MCF 10A (cell line): ENCODE measurements at places on chromosomes 12 and 14. TPM values are rescaled to one million over a fixed set of nuclear protein-coding genes. Genes with fewer than 3 reads are reported as not detected.

DNA sequence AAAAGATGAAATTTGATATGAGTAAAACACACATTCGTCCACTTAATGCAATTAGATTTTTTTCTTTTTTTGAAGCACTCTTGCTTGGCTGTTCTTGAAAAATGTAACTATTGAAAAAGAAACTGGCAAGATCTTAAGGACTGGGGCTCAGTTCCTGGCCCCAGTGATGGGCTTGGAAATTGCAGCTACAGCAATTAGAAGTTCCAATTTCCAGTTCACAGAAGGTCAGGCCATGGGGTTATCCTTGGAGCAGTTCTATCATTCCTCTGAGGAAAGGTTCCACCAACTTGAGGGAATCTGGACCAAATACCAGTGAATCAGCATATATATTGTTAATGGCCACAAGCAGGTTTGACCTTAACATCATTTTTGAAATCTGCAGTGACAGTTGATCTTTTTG lies 18.9 kb downstream of the IGF1 start:
- DNase-seq = no peak

DNA sequence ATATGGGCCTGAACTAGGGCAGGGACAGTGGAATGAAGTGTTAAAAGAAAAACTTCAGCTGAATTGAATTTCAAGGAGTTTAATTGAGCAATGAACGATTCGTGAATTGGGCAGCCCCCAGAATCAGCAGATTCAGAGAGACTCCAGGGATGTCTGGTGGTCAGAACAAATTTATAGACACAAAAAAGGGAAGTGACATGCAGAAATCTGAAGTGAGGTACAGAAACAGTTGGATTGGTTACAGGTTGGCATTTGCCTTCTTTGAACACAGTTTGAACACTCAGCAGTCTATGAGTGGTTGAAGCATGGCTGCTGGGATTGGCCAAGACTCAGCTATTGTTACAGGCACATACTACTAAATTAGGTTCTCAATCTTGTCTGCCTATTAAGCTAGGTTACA lies 9.7 kb upstream of the TBPL2 start:
- DNase-seq = no peak

DNA sequence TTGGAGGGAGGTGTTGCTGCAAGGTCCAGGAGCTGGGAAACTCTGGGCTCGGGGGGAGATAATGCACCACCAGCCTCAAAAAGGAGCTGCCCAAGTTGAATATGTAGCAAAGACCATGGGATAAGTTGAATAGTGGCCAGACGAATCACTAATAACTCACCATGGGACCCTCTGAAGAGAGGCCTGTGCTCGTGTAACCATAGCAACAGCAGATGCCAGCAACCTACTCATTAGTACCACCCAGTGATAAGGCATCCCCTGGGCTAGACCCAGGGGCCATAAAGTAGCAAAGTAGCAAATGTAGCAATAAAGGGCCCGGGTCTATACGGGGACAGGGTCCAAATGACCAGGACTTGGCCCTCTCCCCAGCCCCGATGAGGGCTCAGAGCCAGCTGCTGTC lies 328.0 kb downstream of the DPF3 start:
- DNase-seq = no peak

- no peak for DNase-seq
These were observed 131.1 kb upstream of the SLC38A2 start for GRCh38 chr12:46503637-46504175.

DNA sequence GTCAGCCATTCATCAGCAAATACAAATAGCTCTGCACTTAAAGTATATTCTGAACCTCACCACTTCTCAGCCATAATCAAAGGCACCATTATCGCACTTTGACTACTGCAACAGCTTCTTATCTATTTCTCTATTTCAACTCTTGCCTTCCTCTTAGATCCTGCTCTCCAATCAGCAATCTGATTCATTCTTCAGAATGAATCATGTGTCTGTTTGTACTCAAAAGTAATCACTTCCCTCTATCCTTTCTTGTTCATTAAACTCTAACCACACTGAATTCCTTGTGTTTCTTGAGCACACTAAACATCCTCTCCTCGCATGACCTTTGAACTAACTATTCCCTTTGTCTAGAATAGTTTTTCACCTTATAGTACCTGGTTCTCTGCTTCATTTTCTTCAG lies 12.8 kb upstream of the OR4E1 start:
- no peak for DNase-seq

GRCh38 chr14:68926236-68926635 lies 52.9 kb downstream of the ACTN1 start:
- DNase-seq = no peak

DNA sequence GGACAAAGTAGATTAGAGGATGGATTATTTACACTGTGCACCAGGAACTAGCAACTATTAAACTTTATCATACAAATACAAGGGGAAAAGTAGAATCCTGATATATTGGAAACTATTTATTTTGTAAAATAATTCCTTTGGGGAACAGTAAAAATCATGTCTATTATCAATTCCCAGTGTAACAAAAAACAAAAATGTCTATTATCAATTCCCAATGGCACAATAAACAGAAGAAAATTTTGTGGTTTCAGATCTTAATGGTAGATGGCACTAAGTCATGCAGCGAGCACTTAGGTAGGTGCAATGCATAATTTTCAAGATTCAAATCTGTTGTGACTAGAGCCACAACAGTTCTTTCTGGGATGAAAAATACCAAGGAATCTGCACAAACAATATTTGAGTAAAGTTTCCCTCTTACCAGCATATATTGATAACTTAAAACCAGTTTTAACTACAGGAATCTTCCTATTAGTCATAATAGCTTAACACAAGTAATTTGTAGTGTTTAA lies 13.7 kb downstream of the CFL2 start:
- DNase-seq = no peak

GRCh38 chr12:4145990-4146859 lies 127.3 kb upstream of the CCND2 start:
- DNase-seq = no peak

GRCh38 chr12:39309516-39309915 lies 133.4 kb downstream of the KIF21A start:
- DNase-seq = no peak

- DNase-seq = no peak
These were observed 457.1 kb downstream of the GLT1D1 start for GRCh38 chr12:129310346-129310745.

GRCh38 chr12:51980809-51981127 lies 26.0 kb upstream of the TAMALIN start:
- DNase-seq = no peak

DNA sequence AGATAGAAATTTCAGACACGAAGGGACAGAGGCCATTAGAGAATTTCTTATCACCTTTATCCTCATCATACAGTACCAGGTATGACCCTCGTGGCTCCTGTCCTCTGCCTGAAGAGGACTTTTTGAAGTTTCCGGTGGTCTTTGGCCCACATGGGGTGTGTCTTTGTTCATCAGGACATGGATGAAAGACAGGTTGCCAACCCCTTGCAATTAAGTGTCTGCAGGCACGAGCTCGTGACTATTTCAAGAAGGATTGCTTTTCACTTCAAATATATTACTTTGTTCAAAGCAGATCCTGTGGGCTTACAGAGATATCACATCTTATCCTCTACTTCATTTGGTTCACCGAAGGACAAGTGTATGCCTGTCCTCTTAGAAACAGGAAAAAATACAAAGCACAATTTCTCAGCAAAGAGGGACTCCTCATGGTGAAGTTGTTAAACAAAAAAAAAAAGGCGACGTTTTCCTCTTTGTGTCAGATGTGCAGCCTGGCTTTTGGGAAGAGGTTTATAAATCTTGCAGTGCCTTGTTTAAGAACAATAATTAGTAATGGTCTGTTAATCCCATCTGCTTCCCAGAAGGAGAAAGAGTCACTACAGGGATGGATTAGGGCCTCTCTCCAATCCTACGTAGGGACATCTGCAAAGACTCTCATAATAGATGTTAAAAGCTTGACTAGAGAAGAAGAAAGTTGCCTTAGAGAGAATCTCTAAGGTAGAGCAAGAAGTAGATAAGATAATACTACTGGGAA lies 13.5 kb upstream of the FAM234B start:
- DNase-seq = no peak

- peak; percentile 81 for DNase-seq
These were observed 5.9 kb upstream of the GDF11 start for GRCh38 chr12:55736780-55737580.

DNA sequence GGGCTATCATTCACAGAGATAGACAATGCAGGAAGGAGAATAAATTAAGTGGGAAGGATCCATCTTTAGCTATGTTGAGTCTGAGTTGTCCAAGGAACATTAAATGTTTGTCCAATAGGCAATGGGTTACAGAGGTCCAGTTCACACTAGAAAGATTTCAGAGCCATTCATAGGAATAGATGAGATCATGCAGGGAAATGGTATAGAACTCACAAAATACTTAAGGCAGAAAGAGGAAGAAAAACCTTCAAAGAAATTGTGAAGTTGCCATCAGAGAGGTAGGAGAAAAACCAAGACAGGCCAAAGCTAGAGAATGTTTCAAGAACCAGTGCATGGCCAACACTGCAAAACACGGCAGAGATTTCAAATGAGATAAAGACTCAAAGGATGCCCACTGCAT lies 94.1 kb downstream of the PHLDA1 start:
- no peak for DNase-seq

DNA sequence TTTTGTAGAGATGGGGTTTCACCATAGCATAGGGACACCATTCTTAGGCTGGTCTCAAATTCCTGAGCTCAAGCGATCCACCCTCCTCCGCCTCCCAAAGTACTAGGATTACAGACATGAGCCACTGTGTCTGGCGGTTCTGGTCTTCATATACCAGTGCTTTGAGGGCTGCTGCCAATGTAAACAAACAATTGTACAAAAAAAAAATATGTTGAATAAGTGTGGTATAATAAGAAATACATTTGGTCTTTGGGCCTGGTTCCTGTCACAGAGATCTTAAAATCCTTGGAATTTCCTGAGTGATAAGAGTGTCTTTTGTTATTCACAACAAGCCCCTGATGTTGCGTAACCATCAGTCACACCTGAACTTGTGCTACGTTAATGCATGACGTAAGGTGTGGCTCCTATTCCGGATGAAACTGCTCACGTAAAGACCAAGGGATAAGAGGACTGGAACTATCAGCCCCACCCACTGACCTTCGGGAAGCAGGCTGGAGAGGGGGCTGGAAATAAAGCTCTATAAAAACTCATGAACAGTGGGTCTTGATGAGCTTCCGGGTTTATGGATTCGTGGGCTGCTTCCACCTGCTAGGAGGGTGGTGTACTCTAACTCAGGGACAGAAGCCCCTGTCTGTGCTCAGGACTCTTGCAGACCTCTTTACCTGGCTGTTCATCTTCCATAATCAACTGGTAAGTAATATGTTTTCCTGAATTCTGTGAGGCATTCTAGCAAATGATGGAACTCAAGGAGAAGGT lies 16.5 kb upstream of the RIMKLB start:
- peak; percentile 79 for DNase-seq

DNA sequence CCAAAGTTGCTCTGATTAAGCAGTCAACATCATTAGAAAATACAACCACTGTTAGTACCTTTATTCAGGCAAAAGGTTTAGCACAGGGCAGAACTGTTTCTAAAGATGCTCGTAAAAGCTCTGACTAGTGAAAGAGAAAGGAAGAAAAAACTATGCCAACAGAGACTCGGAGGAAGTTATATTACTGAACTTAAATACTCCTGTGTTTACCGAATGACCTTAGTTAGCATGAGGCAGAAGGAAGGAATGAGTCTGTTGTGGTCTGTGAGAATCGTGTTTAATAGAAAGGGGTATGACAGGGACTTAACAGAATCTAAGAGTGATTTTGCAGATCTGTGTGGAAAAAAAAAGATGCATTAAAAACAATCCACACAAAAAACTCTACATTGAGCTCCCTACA lies 84.1 kb upstream of the OVCH1 start:
- DNase-seq = no peak

DNA sequence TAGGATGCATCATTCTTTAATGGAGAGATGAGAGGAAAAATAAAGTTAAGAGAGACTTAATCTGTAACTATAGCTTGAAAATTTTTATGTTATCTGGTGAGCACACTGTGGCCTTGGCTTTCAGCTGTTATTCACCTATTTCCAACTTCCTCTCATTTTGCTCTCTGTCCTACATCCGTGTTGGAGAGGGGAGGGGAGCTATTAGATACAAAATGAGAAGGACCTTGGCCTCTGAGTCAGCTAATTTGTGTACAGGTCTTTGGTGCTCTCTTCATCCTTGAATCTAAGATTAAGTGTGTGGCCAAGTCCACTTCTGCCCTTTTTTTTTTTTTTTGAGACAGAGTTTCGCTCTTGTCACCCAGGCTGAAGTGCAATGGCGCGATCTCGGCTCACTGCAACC lies 887 bp upstream of the APOBEC1 start:
- DNase-seq = no peak

- DNase-seq = no peak
These were observed 326.1 kb downstream of the NAV3 start for GRCh38 chr12:78156751-78157150.

GRCh38 chr12:53803703-53804102 lies 51.9 kb upstream of the CISTR start:
- no peak for DNase-seq

DNA sequence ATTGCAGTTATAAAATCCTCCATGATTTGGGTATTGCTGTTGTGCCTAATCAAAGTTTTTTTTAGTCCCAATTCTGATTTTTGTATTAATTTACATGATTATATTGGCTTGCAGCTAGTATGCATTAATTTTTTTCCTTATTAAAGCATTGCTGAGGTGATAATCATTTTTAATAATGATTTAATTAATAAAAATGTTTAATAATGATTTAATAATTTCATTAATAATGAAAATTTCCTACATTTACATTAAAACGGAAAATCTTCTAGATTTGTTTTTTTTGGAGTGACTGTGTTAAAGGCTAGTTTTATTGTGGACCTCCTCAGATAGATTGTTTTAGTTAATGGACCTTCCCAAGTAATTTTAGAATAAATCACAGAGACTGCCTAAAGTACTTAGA lies 79.6 kb downstream of the CCDC91 start:
- DNase-seq = no peak

DNA sequence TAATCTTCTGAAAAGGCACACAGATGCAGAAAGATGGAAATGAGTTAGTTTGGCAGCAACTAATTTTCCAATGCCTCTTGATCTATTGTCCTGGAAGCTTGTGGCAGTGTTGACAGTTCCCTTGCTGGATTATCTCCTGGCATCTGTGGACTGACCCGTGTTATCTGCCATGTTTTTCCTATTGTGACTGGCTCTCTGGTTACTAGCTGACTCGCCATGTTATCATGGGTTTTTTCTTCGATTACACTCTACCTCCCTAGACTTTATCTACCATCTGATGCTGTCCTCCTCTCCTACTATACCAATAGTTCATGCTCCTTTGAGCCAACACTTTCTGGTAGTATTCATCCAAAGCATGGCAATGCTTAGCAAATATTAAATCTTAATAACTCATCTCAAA lies 63.3 kb upstream of the FLRT2 start:
- no peak for DNase-seq

Gene KRT78
- not detected in 2 replicates for total RNA-seq

Gene OR4E2
- total RNA-seq = not detected in 2 replicates

Gene KRT3
- not detected in 2 replicates for total RNA-seq

Gene CCDC177
- total RNA-seq = not detected in 2 replicates

Gene CPNE8
- total RNA-seq = 17.0 and 20.1 TPM in 2 replicates

Gene GLT1D1
- total RNA-seq = not detected in 2 replicates

Gene SLC7A8
- 1.5 and 2.4 TPM in 2 replicates for total RNA-seq

Gene SPX
- 154 and 203 TPM in 2 replicates for total RNA-seq
